Stomach (tissue), 19 donors: ENCODE measurements at places on chromosomes 4 and X.

DNA sequence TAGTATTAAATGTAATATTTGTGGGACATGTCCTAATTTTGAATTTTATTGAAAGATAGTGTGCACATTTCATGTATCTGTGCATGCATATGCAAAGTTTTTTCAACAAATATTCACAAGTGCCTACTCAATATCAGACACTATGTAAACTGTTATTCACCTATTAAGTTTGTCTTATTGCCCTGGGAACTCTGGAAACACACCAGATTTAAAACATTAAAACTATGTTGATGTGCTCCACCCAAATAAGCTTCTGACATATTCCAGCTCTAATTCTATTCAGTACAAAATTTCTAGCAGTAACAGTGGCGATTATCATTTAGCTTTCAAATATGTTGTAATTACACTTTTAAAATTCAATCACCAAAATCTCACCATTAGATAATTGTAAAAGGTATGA lies 183.1 kb upstream of the TTC29 start:
- DNase-seq: no peak

DNA sequence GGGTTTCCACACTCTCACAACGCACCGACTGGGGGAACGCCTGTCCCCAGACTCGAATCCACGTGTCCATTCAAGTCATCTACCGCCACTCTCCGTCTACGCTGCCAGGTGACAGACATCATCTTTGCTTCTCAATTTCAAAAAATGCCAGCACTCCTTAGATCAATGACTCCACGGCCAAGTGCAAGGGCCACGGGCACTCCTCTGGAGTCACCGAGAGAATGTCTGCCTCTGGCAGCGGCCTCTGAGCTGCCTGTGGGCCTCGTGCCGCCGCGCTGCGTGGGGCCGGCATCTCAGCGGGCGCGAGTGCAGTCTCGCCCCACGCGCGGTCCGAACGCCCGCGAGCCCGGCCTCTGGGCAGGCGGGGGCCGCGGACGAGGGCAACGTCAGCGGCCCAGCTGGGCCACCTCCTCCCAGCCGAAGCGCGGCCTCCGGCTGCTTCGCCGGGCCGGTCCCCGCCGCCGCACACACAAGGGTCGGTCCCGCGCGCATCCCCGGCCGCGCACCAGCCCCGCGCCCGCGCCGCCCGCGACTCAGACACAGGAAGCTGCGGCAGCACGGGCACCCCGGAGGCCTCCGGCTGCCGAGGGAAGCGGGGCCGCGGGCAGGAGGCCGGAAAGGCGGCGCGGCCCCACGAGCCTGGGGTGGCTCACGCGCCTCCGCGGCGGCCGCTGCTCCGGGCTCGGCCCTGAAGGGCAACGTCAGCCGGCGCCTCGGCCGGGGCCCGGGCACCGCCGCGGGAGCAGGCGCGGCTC lies 450 bp downstream of the ACSL1 start:
- DNase-seq: peak; percentile 43

DNA sequence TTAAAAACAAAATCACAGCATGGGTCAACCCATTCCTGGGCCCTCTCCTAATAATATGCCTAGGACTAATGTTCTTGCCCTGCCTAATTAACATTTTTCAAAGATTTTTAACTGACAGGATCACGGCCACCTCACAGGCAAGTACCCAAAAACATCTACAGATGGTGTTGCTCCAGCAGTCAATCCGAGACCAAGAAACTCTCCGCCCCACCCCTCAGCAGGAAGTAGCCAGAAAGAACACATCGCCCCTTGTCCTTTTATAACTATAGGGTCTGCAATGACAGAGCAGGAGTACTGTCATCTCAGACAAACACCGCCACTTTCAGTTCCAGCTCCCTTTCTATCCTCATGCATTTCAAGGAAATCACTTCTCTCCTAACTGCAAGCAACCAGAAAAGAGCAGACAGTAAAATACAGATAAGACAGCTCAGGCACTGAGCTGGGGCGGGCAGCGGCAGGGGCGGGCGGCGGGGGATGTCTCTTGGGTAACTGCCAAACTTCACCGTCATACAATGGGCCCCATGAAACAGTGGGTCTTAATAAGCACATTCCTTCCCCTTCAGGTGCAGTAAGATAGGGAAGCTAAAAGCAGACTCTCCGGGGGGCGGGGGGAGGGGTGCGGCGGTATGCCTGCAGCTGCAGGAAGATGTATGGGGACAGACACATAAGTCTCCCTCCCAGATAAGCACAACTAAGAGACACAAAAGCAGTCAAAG lies 67.4 kb downstream of the ZNF182 start:
- DNase-seq: peak; percentile 54

DNA sequence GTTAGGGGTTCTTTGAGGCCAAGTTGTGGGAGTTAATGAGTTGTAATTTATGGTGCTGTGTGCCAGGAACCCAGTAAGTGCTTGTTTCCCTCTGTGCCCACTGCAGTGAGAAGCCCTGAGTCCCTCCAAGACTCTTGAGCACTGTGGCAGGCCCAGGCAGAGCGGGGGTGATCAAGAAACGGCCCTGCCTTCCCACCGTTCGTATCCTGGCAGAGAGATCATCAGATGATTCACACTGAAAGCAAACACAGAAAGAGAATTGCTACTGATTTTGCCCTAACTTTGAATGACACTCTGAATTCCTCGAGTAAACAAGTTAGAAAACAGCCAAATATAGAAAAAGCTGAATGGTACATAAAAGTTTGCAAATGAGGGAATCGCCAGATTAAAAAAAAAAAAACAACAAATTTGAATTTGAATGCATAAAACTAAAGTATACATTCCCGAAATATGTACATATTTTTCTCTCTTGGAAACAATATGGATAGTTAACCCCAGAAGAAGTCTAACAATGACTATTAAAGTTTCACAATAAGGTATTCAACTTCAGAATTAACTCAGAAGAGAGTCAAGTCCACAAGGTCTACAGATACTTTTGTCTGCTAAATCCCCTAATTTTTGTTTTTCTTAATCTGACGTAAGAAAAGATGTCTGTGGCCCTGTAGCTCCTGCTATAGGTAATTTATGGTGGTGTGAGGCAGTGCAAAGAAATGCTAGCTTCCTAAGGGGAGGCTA lies 71.8 kb downstream of the AFAP1 start:
- no peak for DNase-seq

DNA sequence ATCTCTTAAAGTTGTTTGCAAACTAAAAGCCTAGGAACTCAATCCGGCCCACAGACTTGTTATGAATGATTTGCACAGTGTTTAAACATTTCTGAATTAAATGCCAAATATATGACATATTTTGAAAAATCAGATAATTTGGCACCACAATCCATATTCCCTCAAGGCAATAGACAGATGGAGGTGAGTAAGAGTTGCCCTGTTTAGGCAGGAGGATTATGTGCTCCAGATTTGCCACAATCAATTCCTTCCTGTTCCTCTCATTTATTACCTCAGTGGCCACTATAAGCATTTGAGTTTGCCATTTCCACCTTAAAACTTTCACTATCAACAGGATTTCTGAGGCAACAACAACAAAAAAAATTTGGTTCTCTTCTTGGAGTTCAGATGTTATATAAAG lies 18.7 kb downstream of the UBA6 start:
- no peak for DNase-seq

DNA sequence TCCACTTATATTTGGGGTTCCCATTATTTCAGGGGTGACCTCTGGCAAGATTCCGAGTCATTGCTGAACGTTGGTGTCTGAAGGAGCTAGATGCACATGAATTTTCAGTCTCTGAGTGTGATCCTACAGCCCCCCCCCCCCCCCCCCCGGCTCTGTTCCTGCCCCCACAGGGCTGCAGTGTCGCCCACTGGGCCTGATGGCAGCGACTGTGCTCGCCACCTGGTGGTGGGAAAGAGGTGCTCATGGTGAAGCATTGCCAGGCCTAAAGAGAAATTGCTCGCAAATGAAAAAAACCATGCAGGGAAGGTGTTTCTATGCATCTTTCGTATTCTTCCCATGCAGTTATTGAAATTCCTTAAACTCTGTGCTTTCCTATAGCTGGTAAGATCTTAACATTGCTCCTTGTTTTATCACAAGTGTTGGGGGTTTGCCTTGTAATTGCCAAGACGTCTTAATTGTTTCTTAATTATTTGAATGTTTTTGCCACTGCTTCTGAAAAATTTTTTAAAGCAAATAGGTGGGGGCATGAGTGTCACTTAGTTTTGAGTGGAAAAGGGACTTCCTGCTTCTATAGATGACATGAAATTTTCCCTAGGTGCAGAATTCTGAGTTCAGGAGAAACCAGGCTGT lies 63.2 kb downstream of the CLDN22 start:
- peak; percentile 55 for DNase-seq

DNA sequence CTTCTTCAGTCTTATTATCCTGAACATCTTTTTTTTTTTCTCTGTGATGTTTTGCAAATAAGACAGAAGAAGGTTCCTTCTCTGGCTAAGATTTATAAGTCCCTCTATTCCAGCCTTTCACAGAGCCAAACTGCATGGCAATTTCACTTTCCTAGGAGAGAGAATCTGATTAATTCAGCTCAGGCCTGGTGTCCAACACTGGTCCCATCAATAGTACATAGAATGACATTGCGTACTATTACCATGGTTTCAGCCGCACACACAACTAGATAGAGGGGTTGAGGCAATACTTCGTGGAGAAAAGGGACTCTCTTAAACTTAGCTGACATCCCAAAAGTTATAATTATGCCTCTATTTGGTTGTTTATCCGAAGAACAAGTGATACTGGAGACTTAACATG lies 18.5 kb downstream of the DCAF8L2 start:
- DNase-seq: no peak

DNA sequence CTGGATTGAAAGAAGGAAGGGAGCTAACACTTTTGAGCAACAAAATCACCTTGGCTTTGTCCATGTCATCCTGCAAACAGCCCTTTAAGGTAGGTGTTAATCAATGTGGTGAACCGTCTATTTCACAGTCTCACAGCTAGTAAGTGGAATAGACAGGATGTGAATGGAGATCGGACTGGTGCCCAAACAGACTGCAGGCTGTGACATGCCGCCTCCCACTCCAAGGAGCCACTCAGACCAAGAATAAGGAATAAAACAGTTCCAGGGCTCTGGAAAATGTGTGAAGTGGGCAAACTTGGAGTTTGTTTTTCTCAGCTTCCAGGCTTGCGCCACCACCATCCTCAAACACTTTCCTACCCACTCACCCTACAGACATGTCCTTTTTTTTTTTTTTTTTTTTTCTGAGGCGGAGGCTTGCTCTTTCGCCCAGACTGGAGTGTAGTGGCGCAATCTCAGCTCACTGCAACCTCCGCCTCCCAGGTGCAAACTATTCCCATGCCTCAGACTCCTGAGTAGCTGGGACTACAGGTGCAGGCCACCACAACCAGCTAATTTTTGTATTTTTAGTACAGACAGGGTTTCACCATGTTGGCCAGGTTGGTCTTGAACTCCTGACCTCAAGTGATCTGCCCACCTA lies 57.7 kb upstream of the SEC24B start:
- no peak for DNase-seq

DNA sequence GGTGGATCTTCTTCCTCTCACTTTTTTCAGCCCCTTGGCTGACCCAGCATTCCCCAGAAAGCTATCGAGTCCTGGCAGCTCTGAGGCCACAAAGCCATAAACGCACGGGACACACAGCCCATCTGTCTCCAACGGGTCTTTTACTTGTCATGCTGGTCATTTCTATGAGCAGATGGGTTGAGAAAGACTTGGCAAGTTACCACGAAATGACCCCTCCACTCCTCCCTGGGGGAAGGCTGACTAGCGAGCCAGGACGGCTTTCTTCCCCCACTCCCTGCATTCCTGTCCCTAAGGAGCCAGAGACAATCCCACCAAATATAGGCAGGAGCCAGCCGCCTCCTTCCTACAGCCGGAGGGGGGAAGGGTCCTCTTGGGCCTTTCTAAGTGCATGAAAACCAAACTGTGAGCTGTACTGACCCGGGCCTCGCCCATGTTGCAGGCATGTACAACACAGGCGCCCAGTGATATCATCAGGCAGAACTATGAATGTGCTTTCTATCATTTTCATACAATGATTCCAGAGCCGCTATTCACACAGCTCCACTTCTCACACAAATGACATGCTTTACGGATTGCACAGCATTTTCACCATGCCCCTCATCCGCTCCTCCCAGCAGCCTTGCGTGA lies 28.6 kb downstream of the AFAP1 start:
- DNase-seq: peak; percentile 89

DNA sequence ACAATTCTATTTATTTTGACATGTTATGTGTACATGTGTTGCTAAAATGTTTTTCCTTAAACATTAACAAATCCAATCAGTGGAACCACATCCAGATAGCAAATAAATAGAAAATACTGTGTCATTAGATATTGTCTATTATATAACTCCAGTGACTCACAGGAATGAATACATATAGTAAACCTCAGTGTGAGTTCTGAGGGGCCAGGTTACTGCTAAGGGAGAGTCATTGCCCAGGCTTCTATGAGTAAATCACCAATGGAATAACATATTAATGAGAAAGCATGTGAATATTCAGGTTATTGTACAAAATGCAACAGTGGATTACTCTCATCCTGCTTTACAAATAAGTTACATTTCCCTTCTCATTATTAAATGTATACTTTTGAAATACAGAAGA lies 27.2 kb downstream of the TACR3 start:
- no peak for DNase-seq

- no peak for DNase-seq
Observed at GRCh38 chr4:9877123-9877522, 95.7 kb downstream of the DRD5 start.

GRCh38 chr4:184030036-184030435 lies 124.9 kb downstream of the STOX2 start:
- DNase-seq: no peak

DNA sequence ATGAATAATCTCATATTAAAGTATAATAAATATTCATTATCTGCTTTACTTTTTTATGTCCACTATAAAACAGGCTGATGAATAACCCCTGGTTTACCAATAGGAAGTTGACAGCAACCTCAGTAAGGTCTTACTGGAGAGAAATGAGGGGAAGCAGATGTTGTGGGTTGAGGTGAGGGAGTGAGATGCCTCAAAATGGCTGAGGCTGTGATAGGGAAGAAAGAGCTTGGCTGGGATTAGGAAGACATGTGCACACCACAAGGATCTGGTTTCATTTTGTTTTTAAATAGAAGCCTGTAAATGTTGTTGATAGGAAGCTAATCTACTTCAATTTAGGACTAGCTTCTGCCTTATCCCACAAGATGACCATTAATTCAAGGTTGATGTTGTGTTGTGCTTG lies 14.4 kb upstream of the CYBB start:
- no peak for DNase-seq

GRCh38 chr4:171891038-171891437 lies 77.8 kb downstream of the GALNTL6 start:
- DNase-seq: no peak
